ENCODE measurements at places on chromosomes 7 and 10.
A peak's percentile ranks its signal among the peaks of the same experiment; 100 is the strongest.

DNA sequence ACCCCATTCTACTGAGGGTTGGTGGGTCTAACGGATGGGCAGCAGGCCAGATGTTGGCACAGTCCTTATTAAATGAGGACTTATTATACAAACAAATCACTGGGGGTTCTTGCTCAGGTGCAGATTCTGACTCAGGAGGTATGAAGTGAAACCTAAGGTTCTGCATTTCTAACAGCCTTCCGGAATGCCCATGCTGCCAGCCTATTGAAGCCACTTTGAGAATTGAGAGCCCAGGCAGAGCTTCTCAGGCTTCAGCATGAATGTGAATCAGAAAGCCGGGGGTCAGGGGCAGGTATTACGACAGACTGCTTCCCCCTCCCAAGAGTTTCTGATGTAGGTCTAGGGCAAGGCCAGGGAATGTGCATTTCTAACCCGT lies 34.1 kb upstream of the NPFFR1 start:
- DNase-seq = no peak

- DNase-seq = no peak
These were observed 141.4 kb upstream of the HABP2 start for GRCh38 chr10:113411456-113411855.

- DNase-seq = no peak
These were observed 42.0 kb upstream of the RHOBTB1 start for GRCh38 chr10:60985951-60986350.

DNA sequence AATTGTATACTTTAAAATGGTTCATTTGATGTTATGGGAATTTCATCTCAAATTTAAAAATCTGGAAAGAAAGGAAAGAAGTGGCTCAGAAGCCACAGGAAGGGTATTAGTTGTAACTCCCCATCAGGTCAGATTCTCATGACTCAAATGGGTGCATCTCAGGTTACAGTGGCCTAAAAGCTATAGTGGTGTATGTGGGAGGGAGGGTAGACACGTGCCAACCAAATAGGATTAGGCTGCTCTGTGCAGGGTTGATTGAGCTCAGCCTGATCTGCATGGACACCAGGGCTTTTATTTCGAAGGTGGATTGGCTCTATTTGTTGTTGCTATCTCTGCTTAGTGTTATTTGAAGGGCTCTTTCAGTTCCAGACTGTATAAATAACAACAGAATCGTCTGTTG lies 121.5 kb upstream of the PRR15 start:
- no peak for DNase-seq

DNA sequence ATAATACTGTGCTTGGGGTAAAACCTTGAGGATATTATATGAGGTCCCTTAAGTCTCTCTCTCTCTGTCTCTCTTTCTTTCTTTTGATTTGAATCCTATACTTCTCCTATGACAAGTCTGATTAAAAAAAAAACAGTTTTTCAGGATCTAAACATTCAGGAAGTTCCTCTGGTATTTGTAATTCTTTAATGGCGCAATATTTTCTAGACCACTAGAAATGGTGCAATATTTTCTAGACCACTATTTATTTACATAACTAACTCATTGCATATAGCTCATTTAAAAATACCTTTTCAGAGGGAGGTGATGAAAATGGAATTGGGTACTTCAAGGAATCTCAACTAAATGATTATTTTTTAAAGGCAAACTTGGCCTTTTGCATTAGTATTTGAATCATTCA lies 1235.3 kb downstream of the GATA3 start:
- DNase-seq = no peak

- DNase-seq = peak; percentile 31
These were observed 9.8 kb downstream of the SAP25 start for GRCh38 chr7:100563809-100564400.

DNA sequence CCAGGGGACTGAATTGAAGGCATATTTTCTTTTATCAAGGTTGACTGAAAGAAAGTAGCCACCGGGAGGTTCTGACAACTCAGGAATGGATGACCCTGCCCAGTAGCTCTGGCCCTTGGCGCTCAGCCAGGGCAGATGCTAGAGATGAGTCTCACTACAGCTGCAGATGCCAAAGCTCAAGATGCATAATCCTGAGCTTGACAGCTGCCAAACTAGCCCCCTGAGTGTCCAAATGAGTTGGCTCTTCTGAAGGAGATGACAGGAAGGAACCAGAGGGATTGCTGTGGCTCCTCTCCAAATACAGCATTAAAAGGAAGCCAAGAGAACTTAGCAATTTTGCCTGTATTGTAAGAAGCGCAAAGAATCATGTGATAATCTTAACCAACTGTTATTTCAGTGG lies 78.4 kb downstream of the NXPH1 start:
- peak; percentile 82 for DNase-seq

DNA sequence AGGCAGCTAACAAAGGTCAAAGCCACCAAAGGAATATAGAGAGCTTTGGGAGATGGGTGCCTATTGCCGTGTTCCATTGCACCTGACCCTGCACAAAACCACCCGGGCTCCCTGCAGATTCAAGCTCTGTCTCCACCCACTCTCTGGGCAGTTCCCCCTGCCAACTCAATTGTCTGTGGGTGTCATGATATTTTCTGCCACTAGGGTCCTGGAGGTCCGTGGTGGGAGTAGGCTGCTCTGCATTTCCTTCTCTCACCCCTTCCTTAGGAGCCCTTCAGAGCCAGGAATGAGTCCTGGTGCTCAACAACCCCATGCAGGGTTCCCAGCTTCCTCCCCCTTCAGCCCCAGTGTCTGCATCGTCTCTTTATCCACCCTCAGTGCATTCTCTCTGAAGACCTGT lies 34.1 kb downstream of the PNLIPRP2 start:
- no peak for DNase-seq

DNA sequence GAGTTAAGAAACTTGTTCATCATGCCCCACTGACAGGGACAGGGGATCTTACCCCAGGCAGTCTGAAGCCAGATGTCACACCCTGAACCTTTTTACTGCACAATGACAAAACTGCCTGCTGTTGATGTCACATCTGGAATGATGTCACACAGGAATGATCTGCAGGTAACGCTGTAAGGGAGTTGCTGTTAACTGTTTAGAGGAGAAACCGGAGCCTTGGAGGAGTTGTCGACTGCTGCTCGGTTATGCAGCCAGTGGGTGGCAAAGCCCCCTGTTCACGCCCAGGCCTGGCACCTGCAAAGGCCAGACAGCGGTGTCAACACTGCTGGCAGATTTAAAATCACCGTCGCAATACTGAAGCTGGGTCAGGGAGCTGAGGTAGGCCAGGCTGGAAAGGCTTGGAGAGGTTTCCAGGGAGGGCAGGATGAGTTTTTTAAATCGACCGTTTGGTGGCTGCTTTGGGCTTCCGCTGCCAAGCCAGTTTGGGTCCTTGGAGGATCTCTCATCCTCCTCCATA lies 10.0 kb upstream of the SLIT1 start:
- no peak for DNase-seq

- DNase-seq = no peak
These were observed 7.9 kb downstream of the CALML5 start for GRCh38 chr10:5491477-5491876.

GRCh38 chr10:84406561-84406960 lies 78.2 kb downstream of the CCSER2 start:
- DNase-seq = no peak

DNA sequence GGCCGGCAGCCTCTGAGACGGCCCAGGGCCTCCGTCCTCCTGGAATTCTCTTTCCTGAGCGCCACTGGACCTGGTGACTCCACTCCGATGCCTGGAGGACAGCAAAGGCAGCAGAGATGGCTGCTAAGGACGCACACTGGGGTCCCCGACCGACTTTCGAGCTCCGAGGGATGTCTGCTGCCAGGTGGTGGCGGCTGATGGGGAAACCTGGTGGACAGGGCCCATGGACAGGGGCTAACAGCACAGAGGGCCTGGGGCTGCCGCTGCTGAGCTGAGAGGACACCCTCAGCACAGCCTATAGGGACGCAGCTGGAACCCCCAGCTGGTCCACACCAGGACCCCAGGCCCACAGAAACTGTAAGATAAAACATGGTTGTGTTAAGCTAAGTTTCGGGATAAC lies 366.3 kb downstream of the DNAJB6 start:
- DNase-seq = no peak

- no peak for DNase-seq
These were observed 25.8 kb upstream of the GPR141 start for GRCh38 chr7:37657816-37658215.

GRCh38 chr10:88853155-88853881 lies 1.7 kb upstream of the ANKRD22 start:
- no peak for DNase-seq

GRCh38 chr10:11462071-11462470 lies 149.4 kb downstream of the USP6NL start:
- DNase-seq = no peak

GRCh38 chr7:26534649-26535482 lies 243.2 kb downstream of the SNX10 start:
- no peak for DNase-seq

GRCh38 chr7:112056409-112056808 lies 149.8 kb downstream of the DOCK4 start:
- no peak for DNase-seq

- no peak for DNase-seq
These were observed 28.9 kb downstream of the BAG3 start for GRCh38 chr10:119680050-119680449.

- DNase-seq = no peak
These were observed 181.7 kb downstream of the PLXNA4 start for GRCh38 chr7:132394283-132395198.

- no peak for DNase-seq
These were observed 287.8 kb upstream of the CDC14C start for GRCh38 chr7:48636391-48637015.

Measured in NCI-H446 (cell line).